ENCODE measurements at places on chromosomes 3 and 15. TPM values are rescaled to one million over a fixed set of nuclear protein-coding genes. Genes with fewer than 3 reads are reported as not detected.

DAG1 gene
- total RNA-seq: 216 TPM

- H3K4me3 ChIP-seq: peak overlapping the region; percentile 83
- H3K36me3 ChIP-seq: no peaks in the 10 kb centered on the region
- H3K4me1 ChIP-seq: peaks cover 19% of the 10 kb centered on the region
- DNase-seq: no peak
- H3K27ac ChIP-seq: peak overlapping the region; percentile 94
- no peaks in the 10 kb centered on the region for H3K27me3 ChIP-seq
These were observed 1.6 kb downstream of the AMOTL2 start for GRCh38 chr3:134372396-134373270.

GRCh38 chr3:110164632-110165369 is 827.5 kb upstream of the DPPA4 start:
- no peak for DNase-seq
- H3K27ac ChIP-seq: no peak overlapping the region
- no peak overlapping the region for H3K4me3 ChIP-seq
- no peaks in the 10 kb centered on the region for H3K4me1 ChIP-seq
- no peaks in the 10 kb centered on the region for H3K27me3 ChIP-seq
- H3K36me3 ChIP-seq: no peaks in the 10 kb centered on the region

GRCh38 chr3:190130696-190131095 is 10.0 kb upstream of the P3H2 start:
- H3K27me3 ChIP-seq: no peaks in the 10 kb centered on the region
- H3K27ac ChIP-seq: no peak overlapping the region
- no peak for DNase-seq
- H3K36me3 ChIP-seq: no peaks in the 10 kb centered on the region
- H3K4me1 ChIP-seq: no peaks in the 10 kb centered on the region
- no peak overlapping the region for H3K4me3 ChIP-seq

GRCh38 chr3:66196633-66197032 is 24.2 kb upstream of the SLC25A26 start:
- H3K4me3 ChIP-seq: no peak overlapping the region
- no peaks in the 10 kb centered on the region for H3K36me3 ChIP-seq
- H3K27ac ChIP-seq: no peak overlapping the region
- DNase-seq: no peak
- no peaks in the 10 kb centered on the region for H3K4me1 ChIP-seq

EXD1 gene
- total RNA-seq: 42.9 TPM

- H3K36me3 ChIP-seq: no peaks in the 10 kb centered on the region
- H3K4me1 ChIP-seq: no peaks in the 10 kb centered on the region
- DNase-seq: no peak
- H3K4me3 ChIP-seq: no peak overlapping the region
- H3K27ac ChIP-seq: no peak overlapping the region
These were observed 66.4 kb downstream of the ZMAT3 start for GRCh38 chr3:179005213-179005612.

RTP4 gene
- 2.0 TPM for total RNA-seq

GRCh38 chr3:188754267-188754666 is 417.5 kb upstream of the TPRG1 start:
- no peak for DNase-seq
- no peaks in the 10 kb centered on the region for H3K36me3 ChIP-seq
- no peak overlapping the region for H3K27ac ChIP-seq
- no peak overlapping the region for H3K4me3 ChIP-seq
- no peaks in the 10 kb centered on the region for H3K4me1 ChIP-seq
- no peaks in the 10 kb centered on the region for H3K27me3 ChIP-seq

- no peak overlapping the region for H3K27ac ChIP-seq
- H3K27me3 ChIP-seq: no peaks in the 10 kb centered on the region
- no peaks in the 10 kb centered on the region for H3K36me3 ChIP-seq
- H3K4me3 ChIP-seq: no peak overlapping the region
- no peak for DNase-seq
- H3K4me1 ChIP-seq: peaks cover 9% of the 10 kb centered on the region
These were observed 250.3 kb downstream of the MAGI1 start for GRCh38 chr3:65788461-65788860.

DNA sequence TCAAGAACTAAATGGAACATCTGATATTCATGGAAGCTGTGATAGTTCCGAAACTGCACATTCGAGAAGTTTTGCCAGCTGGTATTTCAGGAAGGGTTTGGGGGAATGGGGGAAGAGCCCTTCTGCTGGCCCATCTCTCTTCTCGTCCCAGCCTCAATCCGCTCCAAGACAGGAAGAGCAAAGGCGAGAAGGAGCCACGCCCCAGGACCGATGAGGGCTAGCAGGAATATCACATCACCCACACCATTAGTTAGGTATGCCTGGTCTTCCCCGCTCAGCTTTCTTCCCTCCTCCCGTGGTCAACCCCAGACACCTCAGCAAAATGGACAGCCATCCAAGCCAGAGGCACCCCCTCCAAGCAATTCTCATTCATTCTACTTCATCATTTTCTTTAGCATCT is 14.9 kb upstream of the PCSK6 start:
- H3K27me3 ChIP-seq: no peaks in the 10 kb centered on the region
- DNase-seq: no peak
- no peaks in the 10 kb centered on the region for H3K36me3 ChIP-seq
- no peak overlapping the region for H3K27ac ChIP-seq
- no peak overlapping the region for H3K4me3 ChIP-seq
- H3K4me1 ChIP-seq: no peaks in the 10 kb centered on the region

- H3K36me3 ChIP-seq: no peaks in the 10 kb centered on the region
- no peak overlapping the region for H3K27ac ChIP-seq
These were observed 73.4 kb downstream of the FAM174B start for GRCh38 chr15:92582206-92582605.

ZNF501 gene
- 10.2 TPM for total RNA-seq

MUSTN1 gene
- 3.6 TPM for total RNA-seq

GRCh38 chr15:35756623-35757022 is 210.7 kb upstream of the DPH6 start:
- H3K36me3 ChIP-seq: no peaks in the 10 kb centered on the region
- no peak for DNase-seq
- no peak overlapping the region for H3K4me3 ChIP-seq
- no peaks in the 10 kb centered on the region for H3K27me3 ChIP-seq
- no peak overlapping the region for H3K27ac ChIP-seq
- H3K4me1 ChIP-seq: no peaks in the 10 kb centered on the region

- H3K4me3 ChIP-seq: no peak overlapping the region
- H3K27me3 ChIP-seq: no peaks in the 10 kb centered on the region
- no peak overlapping the region for H3K27ac ChIP-seq
- DNase-seq: no peak
- H3K36me3 ChIP-seq: no peaks in the 10 kb centered on the region
- H3K4me1 ChIP-seq: no peaks in the 10 kb centered on the region
These were observed 1004.9 kb downstream of the FHIT start for GRCh38 chr3:60246361-60246760.

- DNase-seq: no peak
- no peaks in the 10 kb centered on the region for H3K27me3 ChIP-seq
- no peak overlapping the region for H3K27ac ChIP-seq
- no peaks in the 10 kb centered on the region for H3K36me3 ChIP-seq
These were observed 20.6 kb upstream of the PDE8A start for GRCh38 chr15:84961114-84961452.

SEMA6D gene
- 4.3 TPM for total RNA-seq

DNA sequence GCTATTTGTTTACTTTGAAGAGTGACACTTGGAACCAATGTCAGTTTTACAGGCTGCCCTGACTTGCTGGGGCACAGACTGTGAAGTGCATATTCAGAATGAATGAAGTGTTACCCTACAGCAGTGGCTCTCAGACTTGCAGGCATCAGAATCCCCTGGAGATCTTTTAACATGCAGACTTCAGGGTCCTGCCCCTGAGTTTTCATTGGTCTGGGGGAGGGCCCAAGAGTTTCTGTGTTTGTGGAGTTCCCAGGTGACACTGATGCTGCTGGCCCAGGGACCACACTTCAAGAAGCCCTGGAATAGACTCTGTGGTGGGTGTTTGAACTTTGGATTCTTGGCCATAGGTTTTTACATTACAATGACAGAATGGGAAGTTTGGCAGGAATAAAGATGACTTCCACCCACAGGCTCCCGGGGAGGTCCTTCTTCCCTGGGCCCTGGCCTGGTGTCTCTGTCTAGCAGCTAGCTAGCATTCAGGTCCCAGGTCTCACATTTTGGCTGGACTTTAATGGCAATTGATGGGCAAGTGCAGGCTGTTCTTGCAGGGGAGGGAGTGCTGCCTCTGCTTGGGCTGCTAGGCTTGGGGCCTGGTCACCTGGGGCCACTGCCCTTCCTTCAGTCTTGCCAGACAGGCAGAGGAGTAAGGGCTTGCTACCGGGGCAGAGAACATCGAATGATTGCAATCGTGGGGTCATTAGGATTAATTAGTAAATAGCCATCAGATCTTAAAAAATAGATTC is 149.0 kb downstream of the APBA2 start:
- H3K27me3 ChIP-seq: no peaks in the 10 kb centered on the region
- no peak overlapping the region for H3K4me3 ChIP-seq
- no peak overlapping the region for H3K27ac ChIP-seq
- H3K4me1 ChIP-seq: no peaks in the 10 kb centered on the region
- no peaks in the 10 kb centered on the region for H3K36me3 ChIP-seq
- DNase-seq: no peak

GRCh38 chr15:70758790-70759462 is 4.4 kb downstream of the UACA start:
- peaks cover 8% of the 10 kb centered on the region for H3K4me1 ChIP-seq
- peak overlapping the region; percentile 7 for H3K27ac ChIP-seq
- H3K4me3 ChIP-seq: no peak overlapping the region
- no peaks in the 10 kb centered on the region for H3K27me3 ChIP-seq

SPINK8 gene
- total RNA-seq: not detected

PCSK6 gene
- 95.4 TPM for total RNA-seq

DNA sequence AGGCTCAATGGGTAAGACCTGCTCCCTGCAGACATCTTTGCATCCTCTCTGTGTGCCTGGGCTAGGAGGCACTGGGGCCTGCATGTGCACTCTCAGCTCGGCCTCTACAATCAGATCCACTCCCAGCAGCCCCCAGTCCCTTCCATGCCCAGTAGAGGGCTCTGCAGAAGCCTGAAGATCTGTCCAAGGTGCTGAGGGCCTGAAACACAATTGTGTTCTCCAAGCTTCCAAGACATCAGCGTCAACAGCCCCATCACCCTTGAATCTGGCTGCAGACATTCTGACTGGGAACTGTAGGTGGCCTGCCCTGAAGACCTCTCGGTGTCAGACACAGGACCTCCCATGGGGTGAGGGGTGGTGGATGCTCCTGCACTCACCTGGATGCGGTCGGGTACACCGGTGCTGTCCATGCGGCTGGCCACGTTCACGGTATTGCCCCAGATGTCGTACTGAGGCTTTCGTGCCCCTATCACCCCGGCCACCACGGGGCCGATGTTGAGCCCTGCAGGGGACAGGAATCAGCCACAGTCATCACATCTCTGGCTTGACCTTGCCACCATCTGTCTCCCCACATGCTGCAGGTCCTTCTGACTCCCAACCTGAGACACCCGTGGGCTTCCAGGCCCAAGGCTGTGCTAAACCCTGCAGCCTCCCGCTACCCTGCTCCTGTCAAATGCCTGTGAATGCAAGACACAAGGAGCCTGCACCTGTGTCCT is 84.7 kb downstream of the SEC22A start:
- H3K27ac ChIP-seq: no peak overlapping the region
- peak; percentile 67 for DNase-seq
- H3K4me3 ChIP-seq: no peak overlapping the region
- no peaks in the 10 kb centered on the region for H3K36me3 ChIP-seq

DNA sequence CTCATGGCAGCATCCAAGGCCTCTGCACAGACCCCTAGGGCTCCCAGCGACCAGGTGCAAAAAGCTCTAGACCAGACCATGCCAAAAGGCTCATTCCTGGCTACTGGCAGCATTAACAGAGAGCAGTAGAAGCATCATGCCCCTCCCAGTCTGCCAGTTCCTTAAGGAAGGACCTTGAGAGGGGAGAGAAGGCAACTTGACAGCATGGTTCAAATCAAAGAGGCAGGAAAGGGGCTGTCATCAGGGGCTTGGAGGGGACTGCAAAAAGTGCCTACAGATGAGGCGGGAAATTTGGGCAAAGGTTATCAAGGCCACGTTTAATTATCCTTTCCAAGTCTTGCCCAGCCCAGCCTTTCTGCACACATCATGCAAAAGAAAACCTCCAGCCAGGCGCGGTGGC is 64.7 kb downstream of the SSUH2 start:
- H3K27me3 ChIP-seq: no peaks in the 10 kb centered on the region
- no peak overlapping the region for H3K27ac ChIP-seq
- no peak for DNase-seq
- H3K4me1 ChIP-seq: no peaks in the 10 kb centered on the region
- H3K4me3 ChIP-seq: no peak overlapping the region
- H3K36me3 ChIP-seq: no peaks in the 10 kb centered on the region

- no peaks in the 10 kb centered on the region for H3K4me1 ChIP-seq
- H3K4me3 ChIP-seq: no peak overlapping the region
- no peaks in the 10 kb centered on the region for H3K36me3 ChIP-seq
- H3K27ac ChIP-seq: no peak overlapping the region
These were observed 142.7 kb downstream of the GADL1 start for GRCh38 chr3:30751610-30752299.

- DNase-seq: peak; percentile 60
- no peaks in the 10 kb centered on the region for H3K36me3 ChIP-seq
- no peaks in the 10 kb centered on the region for H3K27me3 ChIP-seq
- H3K4me1 ChIP-seq: peaks cover 25% of the 10 kb centered on the region
These were observed 4.1 kb downstream of the ISLR2 start for GRCh38 chr15:74134387-74135027.

POLQ gene
- total RNA-seq: 12.0 TPM

- H3K4me3 ChIP-seq: no peak overlapping the region
- no peaks in the 10 kb centered on the region for H3K4me1 ChIP-seq
- DNase-seq: no peak
- no peaks in the 10 kb centered on the region for H3K27me3 ChIP-seq
- H3K36me3 ChIP-seq: no peaks in the 10 kb centered on the region
These were observed 7.3 kb upstream of the RTP3 start for GRCh38 chr3:46490338-46491084.

DNA sequence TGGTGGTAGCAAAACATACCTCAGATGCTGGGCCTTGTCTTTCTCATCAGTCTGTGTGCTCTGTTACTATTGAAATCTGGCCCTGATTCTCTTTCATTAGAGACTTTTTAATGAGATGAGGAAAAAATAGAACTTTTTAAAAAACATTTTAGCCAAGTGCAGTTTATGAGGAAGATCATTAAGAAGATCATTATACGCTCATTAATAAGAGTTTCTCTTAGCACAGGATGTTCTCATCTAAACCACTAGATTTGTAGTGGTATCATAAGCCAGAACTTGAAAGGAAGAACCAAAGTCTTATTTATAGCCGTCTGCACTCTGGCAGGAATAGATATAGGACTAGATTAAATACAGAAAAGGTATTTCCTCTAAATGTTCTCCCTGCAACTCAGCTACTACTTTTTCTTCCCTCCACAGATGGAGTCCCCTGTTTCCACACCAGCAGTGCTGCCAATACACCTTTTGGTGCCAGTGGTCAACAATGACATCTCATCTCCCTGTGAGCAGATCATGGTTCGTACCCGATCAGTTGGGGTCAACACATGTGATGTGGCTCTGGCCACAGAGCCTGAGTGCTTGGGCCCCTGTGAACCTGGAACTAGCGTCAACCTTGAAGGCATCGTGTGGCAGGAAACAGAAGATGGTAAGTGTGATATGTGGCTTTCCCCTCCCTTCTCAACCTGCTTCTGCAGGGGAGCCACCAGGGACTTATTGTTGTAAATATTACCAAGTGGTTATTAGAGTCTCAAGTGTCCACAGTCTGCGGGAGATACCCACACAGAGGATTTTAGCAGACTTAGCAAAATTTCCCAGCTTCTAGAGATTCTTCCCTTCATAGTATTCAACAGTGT is 152.8 kb downstream of the RBPMS2 start:
- no peaks in the 10 kb centered on the region for H3K27me3 ChIP-seq
- peaks cover 16% of the 10 kb centered on the region for H3K4me1 ChIP-seq
- H3K4me3 ChIP-seq: no peak overlapping the region
- no peak for DNase-seq

SAXO2 gene
- 28.0 TPM for total RNA-seq

PPP1R14D gene
- 0.55 TPM for total RNA-seq

- no peak for DNase-seq
- no peaks in the 10 kb centered on the region for H3K36me3 ChIP-seq
- H3K4me1 ChIP-seq: no peaks in the 10 kb centered on the region
- no peak overlapping the region for H3K4me3 ChIP-seq
- no peak overlapping the region for H3K27ac ChIP-seq
These were observed 130.0 kb upstream of the SLC2A2 start for GRCh38 chr3:171156401-171157010.

Data from testis (tissue), 5 donors.